Stimulated activated CD4-positive, alpha-beta T cell treated with anti-CD3 and anti-CD28 coated beads, Interleukin-12 subunit alpha, Interleukin-12 subunit beta, amount 100 ng/mL, for 48 hours (primary cell): ENCODE measurements at places on chromosomes 11 and 22.

GRCh38 chr22:37561212-37562048 is 1.1 kb downstream of the CDC42EP1 start:
- DNase-seq = peak; percentile 79

DNA sequence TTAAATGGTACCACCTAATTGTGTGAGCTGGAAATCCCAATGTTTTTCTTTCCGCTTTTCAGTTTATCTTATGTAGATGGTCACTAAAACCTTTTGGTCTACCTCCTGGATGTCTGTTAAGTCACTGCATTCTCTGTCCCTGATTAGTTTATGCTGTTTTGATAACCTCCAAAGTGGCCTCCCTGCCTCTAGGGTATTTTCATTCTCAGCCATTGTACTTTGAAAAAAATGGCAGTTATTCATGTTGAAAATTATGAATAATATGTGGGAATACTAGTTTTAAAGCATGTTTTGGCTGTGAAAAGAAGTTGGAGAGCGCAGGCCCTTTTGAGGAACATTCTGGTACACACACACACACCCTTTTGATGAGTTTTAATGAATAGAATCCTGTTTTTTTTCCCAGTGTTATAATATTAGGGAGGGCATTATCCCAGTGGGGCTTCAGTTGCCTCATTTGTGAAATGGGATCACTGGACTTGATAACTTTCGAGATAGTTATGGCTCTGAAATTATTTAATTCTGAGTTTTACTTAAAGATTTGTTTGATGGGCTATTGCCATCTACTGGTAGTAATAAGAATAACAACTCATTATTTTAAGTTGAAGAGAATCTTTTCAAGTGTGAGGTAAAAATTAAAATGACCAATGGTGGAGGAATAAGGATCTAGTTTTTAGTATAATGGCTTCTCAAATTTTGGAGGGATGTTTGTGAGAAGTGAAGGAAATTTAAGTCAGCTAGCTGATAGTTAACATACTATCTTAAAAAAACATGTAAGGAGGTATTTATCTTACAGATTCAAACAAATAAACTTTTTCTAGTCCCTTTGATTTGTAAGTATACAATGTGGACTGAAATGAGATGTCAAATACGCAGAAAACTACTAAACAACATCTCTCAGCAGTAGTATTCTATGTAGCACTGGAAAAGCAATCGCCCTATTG is 3.9 kb downstream of the FDX1 start:
- no peak for DNase-seq

- DNase-seq = no peak
Measured at GRCh38 chr11:112806876-112807275, 154.3 kb upstream of the NCAM1 start.

- DNase-seq = no peak
Measured at GRCh38 chr11:96313163-96313562, 29.8 kb downstream of the MAML2 start.

DNA sequence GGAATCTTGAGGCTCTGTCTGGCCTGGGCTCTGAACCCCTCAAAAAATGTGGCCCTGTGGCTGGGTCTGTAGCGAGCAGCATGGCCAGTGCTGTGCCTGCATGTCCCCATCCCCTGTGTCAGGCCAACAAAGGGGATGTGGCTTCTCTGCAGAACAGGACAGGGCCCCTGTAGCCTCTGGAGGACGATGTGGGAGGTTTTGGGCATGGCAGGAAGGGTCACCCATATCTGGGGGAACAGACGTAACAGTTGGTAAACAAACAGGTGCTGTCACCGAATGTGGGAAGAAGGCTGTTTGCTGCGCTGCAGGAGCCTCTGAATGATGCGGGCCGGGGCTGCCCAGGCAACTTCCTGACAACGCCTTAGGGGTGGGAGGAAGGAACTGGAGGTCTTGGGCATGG is 35.0 kb downstream of the LRP5 start:
- DNase-seq = no peak

DNA sequence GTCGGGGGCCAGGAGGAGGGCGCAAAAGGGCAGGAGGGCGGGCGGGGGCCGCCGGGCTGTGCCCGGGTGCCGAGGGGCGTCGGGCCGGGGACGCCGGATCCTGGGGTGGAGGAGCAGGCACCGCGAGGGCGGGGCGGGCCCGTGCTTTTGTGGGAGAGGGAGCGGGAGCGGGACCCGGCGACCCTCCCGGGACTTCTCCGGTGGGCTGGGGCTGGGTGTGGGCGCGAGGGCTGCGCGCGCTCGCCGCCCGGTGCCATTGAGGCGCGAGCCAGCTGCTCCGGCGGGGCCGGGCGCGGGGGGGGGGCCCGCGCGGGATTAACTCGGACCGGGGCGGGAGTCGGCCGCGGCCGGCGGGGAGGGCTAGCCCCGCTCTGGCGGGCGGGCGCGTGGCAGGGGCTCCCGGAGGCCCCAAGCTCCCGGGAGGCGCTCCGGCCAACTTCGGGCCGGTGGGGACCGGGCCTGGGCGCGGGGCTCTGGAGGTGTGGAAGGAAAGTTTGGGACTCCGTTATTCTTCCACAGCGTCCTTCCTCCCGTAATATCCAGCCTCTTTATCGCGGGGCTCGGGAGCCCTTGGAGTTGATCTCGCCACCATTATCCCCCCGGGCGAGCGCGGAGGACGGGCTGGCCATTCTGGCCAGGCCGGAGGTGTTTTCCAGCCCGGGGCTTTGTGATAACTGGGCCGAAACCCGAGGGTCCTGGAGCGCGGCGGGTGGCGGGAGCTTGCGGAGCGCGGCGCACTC is 936 bp downstream of the CECR2 start:
- DNase-seq = no peak

DNA sequence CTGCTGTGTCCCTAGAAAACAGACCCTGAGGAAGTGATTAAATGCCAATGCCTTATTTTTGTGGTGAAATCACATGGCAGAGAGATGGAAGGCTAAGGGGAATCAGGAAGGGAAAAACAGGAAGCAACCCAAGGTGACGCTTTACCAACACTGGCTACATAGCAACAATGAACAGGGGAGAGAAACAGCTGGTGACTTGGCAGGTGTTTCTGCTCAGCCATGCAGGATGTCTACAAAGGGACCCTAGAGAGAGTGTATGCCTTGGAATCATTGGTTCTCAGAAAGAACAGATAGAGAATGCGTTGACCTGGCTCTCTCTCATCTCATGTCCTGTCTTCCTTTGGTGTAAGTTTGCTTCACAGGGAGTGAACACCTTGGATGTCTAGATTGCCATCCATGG is 911.9 kb downstream of the OPCML start:
- DNase-seq = no peak

DNA sequence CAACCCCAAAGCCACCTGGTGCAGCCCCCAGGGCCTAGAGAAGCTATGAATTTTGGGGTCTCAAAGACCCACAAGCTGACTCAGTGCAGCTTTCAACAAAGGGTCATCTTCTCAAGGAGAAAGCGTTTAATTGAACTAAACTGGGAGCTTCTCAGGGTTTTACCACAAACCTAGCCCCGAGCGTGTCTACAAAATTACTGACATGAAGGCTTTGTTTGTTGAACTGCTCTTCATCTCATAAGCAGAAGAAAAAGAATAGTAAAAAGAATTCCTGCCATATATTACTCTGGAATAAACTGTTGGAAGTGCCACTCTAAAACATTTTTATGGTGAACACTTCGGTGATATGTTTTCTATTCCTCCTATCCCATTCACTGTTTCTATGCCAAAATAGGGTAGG is 50.8 kb upstream of the INCENP start:
- DNase-seq = no peak

DNA sequence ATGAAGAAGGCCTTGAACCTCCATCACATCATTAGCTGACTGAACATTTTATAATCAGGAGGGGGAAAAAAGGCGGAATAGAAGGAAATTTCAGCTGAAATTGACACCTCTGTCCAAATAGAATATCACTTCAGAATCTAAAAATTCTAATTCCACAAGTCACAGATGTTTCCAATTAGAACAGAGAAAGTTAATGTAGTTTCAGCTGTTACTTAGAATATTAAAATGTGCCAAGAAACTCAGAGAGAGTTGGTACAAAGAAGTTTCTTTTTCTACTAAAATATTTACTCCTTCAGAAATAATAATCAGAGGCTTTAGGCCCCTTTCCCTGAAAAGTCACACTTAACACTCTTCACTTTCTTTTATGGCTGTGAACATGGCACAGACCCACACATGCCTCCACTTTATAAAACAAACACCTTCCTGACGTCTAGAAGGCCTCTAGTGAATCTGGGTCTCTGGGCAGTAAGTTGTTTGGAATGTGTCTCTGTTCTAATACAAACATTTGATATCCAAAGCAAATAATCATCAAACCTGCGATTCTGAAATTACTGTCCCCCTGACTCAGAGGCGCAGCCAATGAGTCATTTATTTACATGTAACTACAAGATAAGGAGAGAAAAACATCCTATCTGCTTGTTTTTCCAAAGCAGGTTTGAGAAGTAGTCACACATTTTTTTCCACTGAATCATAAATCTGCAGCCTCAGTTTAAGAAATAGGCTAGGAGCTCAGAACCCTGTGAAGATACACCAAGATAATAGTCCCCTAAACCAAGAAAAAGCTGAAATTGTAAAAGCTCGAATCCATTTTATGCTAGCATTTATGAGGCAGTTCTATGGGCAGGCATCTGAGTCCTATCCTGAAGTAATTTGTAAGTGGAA is 148.4 kb downstream of the ME3 start:
- DNase-seq = no peak

GRCh38 chr11:19846654-19847305 is 134.1 kb downstream of the NAV2 start:
- no peak for DNase-seq

DNA sequence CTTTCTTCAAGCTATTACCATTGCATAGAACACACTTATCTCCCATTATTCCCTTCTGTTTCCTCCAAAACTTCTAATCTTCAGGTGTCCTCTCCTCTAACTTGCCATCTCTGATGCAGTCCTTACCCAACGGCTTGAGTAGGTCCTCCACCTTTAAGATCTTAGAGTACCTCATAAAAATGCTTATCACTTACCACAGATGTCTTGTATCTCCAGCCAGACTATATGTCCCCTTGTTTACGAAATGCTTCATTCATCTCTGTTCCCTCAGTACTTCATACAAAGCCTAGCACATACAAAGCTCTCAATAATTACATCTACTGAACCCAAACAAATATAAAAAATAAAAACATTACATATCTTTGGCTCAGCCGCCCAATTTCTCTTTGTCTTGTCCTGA is 49.2 kb downstream of the PAK1 start:
- no peak for DNase-seq

- DNase-seq = no peak
Measured at GRCh38 chr11:96197103-96197502, 145.9 kb downstream of the MAML2 start.

DNA sequence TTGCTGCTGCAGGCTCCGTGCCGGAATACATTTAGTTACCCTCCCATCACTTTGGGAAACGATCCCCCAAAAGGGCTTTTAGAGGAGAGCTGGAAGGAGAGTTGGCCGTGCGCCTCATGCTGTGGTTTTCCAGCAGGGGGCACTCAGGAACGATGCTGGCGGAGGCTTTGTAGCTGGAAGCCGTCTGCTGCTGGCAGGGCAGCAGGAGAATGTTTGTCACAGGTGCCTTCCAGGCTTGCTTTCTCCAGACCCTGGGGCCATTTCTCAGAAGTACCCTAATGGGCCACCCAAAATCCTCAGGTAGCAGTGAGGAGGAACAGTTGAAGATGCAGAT is 30.0 kb upstream of the CABP7 start:
- peak; percentile 28 for DNase-seq

- DNase-seq = no peak
Measured at GRCh38 chr11:122647736-122648275, 7.7 kb upstream of the UBASH3B start.

GRCh38 chr11:18457450-18457849 is 1.8 kb downstream of the LDHAL6A start:
- DNase-seq = no peak

DNA sequence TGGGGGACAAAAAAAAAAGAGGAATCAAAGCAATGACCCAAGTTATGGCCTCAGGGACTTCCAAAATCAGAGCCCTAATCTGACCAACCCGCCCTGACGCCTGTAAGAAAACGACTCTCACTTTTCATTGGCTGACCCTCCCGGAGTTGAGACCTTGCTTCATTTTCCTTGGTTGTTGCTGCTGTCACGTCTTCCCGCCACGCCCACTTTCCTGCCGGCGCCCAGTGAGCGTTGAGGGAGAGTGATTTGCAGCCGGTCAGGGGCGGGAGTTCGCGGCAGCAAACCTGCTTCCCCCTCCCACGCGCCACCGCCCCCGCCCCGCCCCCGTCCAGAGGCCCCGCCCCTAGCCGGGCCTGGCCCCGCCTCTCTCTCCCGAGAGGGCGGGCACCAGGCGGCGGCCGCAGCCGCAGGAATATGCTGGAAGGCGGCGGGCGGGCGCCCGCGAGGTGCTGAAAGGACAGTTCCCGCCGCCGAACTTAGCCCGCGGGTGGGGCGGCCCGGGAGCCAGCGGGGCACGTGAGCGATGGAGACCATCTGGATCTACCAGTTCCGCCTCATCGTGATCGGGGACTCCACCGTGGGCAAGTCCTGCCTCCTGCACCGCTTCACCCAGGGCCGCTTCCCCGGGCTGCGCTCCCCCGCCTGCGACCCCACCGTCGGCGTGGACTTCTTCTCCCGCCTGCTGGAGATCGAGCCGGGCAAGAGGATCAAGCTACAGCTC is at the start of gene RAB39A:
TSS of gene RAB39A (plus strand) at position 403 of the 721 bp plus-strand sequence. CDS start at position 524, 121 bp downstream.
- DNase-seq = peak; percentile 61

DNA sequence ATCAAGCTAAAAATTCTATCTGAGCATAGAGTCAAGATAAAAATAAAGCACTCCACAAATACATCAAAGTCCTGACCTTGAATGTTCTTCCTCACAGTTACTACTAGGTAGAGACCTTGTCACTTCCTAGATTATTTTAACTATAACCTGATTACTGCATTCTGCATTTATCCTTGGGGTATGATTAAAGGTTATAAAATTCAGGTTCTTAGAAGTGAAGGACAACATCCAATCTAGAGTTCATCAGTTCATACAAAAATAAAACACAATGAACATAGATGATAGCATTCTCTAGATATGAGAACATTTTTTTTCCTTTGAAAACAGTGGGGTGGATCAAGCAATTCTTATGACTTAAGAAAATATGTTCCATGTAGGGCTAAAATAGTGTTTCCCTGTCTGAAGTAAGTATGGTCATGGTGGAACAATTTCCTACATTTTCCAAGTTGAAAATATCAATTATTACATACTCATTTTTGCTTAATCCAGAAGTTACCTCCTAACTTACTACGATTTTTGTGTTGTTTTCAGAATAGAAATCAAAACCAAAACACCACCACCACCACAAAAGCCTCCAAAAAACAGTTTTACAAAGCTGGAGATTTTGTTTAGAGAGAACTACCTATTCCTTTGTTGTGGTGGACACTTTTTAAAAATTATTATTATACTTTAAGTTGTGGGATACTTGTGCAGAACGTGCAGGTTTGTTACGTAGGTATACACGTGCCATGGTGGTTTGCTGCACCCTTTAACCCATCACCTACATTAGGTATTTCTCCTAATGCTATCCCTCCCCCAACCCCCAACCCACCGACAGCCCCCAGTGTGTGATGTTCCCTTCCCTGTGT is 112.0 kb upstream of the DDI1 start:
- no peak for DNase-seq

- DNase-seq = peak; percentile 32
Measured at GRCh38 chr11:125871391-125872137, 15.9 kb upstream of the HYLS1 start.

DNA sequence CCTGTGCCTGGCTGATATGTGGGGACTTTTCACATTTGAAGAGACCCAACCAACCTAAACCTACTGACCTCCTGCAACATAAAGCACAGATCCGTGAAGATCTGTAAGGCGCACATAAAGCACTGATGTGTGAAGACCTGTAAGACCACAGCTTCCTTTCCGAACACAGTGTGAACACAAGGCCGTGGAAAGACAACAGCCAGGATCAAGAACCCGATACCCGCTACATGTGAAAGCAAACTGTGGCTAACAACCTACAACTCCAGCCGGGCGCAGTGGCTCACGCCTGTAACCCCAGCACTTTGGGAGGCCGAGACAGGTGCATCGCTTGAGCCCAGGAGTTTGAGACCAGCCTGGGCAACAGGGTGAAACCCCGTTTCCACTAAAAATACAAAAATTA is 17.6 kb upstream of the PPFIA1 start:
- no peak for DNase-seq
